Neural progenitor cell (in vitro differentiated cells): ENCODE measurements at places on chromosomes 7 and 10. TPM values are rescaled to one million over a fixed set of nuclear protein-coding genes. Genes with fewer than 3 reads are reported as not detected.
A peak's percentile ranks its signal among the peaks of the same experiment; 100 is the strongest.

GRCh38 chr10:132820056-132820455, 34.1 kb upstream of the NKX6-2 start:
- no peak for DNase-seq

GRCh38 chr7:26321435-26321834, 29.8 kb downstream of the SNX10 start:
- DNase-seq: no peak

- no peak for DNase-seq
Measured at GRCh38 chr10:71278691-71279588, 40.1 kb upstream of the SLC29A3 start.

DNA sequence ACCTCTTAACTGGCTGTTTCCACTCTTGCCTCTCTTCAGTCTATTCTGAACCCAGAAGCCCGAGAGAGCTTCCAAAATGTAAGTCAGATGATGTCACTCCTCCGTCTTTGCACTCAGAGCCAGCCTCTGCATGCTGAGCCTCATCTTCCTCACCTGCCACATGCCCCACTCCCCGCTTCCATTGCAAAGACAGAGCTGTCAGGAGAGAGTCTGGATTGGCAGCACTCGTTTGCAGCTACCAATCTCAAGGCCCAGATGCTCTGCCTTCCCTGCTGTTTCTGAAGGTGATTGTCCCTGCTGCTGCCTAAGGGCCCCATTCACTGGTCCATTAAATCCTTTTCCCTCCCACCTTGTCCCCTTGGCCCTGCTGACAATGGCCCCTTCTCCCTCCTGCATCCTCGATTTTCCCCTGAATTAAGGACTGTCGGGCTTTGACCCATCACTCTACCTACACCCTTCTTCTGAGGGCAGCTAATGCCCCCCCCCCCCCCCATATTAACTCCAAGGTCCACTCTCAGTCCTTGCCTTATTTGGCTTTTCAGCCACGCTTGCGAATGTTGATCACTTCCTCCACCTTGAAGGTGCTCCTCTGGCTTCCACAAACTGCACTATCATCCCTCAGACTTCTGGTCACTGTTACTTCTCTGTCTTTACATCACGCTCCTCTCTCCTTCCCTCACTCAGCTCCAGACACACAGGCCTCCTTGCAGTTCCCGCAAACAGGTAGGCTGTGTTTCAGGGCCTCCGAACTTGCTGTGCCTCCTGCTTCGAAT, 98.5 kb downstream of the CHN2 start:
- no peak for DNase-seq

DNA sequence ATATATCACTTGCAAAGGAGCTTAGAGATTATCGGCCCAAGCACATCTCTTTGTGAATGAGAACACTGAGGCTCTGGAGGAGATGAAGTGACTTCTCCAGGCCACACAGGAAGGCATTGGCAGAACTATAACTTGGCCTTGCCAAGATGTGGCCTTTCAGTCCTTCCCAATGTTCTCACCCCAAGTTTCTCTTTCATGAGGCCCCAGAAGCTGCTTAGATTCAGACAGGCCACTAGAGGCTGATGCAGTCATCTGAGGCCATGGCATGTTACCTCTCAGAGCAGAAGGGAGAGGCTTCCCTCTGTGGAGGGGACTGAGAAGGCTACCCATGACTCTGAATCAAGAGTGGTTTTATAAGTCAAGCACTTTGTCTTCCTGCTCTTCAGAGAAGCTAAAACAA, 1003.7 kb downstream of the LRMDA start:
- no peak for DNase-seq

DNA sequence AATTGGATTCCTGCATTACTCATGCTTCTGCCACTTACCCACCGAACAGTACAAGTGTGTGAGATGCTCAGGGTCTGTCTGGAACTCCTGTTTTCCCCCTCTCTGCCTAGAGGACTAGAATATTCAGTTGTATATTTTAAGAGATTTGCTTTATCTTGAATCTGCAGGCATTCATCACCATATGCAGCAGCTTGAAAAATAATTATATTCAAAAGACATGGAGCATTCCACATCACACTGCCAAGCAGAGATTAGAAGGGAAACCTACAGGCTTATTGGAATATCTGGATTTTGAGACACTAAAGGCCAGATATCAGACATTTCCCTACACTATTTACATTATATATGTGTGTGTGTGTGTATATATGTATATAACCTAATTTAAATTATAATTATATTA, 382.8 kb upstream of the POM121L12 start:
- DNase-seq: no peak

DNA sequence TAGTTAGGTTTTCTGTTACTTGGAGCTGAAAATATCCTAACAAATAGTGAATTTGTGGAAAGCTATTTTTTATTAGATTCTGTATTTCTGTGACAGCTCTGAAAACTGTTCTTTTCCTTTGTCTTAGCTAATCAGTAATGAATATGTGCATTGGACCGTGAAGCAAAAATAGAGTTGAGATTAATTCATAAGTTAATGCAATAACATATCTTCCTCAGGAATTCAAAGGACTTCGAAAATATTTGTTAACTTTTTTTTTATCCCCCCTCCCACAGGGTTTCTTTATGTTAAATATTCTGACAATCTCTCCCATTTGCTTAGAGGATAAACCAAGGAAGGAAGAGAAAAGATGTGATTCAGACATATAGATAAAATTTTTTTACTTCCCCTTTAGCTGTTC, 101.4 kb downstream of the PODXL start:
- DNase-seq: no peak

- DNase-seq: peak; percentile 31
Measured at GRCh38 chr10:99551158-99551557, 18.4 kb downstream of the NKX2-3 start.

DNA sequence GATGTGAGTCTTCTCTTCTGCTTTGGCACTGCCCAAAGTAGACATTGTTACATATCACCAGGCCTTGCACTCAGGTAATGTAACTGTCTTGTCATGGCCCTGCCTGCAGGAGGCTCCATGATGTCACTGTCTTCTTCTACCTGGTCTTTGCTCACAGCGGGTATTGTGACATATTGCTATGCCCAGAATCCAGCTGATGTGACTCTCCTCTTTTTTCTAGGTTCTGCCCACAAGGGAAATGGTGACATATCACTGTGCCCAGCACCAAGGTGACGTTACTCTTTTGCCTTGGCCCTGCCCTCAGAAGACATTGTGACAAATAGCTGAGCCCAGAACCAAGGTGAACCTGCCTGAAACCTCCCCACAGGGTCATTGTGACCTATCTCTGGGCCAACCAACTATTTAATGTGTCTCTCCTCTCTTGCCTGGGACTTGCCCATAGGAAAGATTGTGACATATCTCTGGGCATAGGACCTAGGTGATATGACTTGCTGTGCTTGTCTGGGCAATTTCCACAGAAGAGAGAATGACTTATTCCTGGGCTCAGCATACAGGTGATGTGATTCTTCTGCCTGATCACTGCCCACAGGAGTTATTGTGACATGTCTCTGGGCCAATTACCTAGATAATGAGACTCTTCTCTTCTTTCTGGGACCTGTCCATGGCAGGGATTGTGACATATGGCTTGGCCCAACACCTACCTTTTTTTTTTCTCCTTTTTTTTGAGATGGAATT, 26.5 kb upstream of the ZNF107 start:
- DNase-seq: no peak

GRCh38 chr7:152313217-152313616, 122.6 kb downstream of the KMT2C start:
- no peak for DNase-seq

- DNase-seq: no peak
Measured at GRCh38 chr7:24762771-24763170, 5.5 kb upstream of the GSDME start.

DNA sequence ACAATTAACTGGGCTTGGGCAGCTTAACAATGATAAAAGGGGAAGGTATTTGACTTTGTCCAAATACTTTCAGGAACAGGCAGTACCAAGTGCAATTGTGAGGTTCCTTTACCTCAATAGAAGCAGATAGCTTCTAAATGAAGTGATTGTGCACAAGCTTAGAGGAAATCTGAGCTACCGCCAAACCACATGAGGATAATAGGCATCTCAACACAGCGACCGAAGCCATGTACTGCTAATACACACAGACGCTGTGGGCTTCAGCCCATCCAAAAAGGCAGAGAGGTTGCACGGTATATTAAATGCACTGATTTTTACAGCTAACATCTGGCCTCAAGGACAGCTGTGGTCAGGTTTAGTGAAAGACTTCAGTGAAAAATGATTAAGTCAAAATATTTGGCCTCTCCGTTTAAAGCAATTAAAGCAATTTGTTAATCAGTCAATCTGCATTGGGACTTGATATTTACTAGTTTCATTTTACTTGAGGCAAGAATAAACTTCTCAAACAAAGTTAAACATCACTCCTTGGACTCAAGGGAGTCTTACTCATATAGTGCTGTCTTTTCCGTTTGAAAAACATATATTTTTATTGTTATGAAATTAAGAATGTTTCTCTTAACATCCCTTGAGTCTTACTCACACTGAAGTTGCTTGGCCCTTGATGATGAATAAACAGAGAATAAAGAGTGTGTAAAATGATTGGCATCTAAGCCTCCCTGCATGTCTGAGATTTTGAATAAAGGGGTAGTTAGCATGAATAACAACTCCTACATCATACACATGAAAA, 306.3 kb downstream of the C7orf25 start:
- peak; percentile 15 for DNase-seq

- peak; percentile 14 for DNase-seq
Measured at GRCh38 chr7:136179851-136180721, 202.9 kb upstream of the MTPN start.

Gene CD36
- 0.34 and 1.6 TPM in 2 replicates for total RNA-seq

Gene MDH2
- 51.5 and 73.4 TPM in 2 replicates for total RNA-seq

Gene KIFBP
- 27.3 and 44.9 TPM in 2 replicates for total RNA-seq

Gene GIMAP8
- not detected in 2 replicates for total RNA-seq

Gene KBTBD2
- 31.2 and 45.5 TPM in 2 replicates for total RNA-seq

Gene ADRA2A
- total RNA-seq: 0.06 TPM in 1 of 2 replicates, not detected in the other
